ENCODE measurements at places on chromosomes 1 and 21.

DNA sequence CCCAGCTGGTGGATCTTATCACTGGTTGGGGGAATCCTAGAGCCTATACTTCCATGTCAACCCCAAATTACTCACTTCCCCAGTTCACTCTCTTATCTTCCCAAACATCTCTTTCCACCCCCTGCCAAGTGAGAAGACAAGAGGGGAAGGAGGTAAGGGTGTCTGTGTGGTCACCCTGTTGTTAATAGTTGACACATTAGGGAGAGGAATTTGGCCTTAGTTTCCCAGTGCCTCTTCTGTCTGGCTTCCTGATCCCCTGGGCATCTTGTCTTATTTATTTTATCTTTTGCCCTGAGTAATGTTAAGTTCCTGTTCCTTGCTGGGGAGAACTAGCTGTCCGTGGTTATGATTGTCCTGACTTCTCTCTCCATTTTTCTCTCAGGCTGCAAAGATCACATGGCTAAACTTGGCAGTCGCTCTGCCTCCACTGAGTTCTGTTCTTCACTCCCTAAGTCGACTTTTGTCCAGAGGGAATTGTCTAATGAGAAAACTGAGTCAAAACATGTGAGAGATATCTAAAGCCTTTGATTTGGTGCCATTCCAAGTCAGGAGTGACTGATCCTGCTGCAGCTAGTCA, 157.1 kb upstream of the SYT6 start:
- DNase-seq, result no peak

- DNase-seq, result no peak
Observed at GRCh38 chr1:69377507-69377906, 190.2 kb upstream of the LRRC7 start.

- DNase-seq, result no peak
Observed at GRCh38 chr1:108063703-108064102, 98.7 kb upstream of the VAV3 start.

DNA sequence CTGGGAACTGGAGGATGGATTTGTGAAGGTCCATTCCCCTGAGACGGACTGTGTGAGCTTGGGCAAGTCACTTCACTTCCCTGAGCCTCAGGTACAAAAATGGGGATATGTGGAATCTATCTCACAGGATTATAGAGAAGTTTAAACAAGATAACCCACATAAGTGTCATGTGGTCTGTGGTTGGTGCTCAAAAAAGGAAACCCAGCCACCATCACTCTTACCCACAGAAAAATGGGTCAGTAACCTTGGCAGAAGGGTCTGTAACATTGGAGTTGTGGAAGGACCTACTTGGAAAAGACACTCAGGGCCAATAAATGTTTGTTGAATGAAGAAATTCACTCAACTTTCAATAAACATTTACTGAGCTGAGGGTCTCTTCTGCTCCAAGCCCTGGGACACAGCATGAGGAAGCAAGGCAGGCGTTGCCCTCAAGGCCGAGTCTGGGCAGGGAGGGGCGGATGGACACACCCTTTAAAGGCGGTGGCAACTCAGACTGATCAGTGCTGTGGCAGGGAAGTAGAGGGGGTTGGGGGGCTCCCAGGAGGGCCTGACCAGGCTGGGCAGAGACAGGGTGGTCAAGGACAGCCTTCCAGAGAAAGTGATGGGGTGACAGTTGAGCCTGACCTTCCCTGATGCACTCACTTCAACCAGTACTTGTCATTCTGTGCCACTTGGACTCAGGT, 66.7 kb upstream of the ACOT11 start:
- no peak for DNase-seq

DNA sequence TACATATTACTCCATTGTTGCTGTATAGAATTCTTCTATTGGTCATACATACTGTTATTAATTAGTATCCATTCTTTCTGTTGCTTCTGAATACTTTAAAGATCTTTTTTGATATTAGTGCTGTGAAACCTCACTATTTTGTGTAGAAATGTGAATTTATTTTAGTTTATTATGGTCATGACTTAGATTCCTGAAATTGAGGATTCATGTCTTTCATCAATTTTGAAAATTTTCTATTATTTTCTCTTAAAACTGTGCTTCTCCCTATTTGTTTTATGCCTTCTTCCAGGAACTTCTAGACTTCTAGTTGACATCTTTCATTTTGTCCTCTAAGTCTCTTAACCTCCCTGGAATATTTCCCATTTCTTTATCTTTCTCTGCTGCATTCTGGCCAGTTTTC, 113.1 kb downstream of the NTPCR start:
- DNase-seq, result no peak

- no peak for DNase-seq
Observed at GRCh38 chr1:43952731-43953346, 6.1 kb downstream of the IPO13 start.

DNA sequence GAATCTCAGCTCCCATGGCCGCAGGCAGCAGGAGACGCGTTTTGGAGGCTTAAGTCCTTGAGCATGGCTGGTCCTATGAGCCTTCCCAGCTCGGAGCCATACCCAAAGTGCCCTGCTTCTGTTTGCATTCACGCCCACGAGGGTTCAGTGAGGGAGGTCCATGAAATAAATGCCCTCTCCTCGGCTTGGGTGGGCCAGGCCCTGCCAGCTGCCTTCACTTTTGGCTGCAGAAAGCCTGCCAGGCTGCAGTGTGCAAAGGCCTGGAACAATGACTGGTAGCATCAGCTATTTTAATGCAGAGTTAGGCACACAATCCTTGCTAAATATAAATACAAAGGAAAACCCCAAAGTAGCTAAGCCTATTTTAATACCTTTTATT, 49.4 kb downstream of the H3-3A start:
- DNase-seq, result no peak

DNA sequence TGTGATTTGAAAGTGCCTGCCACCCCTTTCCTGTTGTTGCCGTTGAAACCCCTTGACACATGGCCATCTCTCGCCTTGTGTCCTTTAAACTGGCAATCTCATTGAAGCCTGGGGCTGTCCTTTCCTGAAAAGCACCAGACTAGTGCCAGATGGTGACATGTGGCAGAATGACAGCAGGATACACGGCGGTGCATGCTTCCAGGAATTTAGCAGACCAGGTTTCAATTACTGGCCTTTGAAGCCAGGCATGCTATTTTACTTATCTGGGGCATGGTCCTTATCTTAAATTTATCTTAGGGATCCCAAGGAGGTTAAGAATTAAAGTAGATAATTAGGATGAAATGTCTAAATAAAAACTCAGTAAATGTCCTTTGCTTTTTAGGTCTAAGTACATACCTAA, 15.2 kb downstream of the PLPPR4 start:
- no peak for DNase-seq

DNA sequence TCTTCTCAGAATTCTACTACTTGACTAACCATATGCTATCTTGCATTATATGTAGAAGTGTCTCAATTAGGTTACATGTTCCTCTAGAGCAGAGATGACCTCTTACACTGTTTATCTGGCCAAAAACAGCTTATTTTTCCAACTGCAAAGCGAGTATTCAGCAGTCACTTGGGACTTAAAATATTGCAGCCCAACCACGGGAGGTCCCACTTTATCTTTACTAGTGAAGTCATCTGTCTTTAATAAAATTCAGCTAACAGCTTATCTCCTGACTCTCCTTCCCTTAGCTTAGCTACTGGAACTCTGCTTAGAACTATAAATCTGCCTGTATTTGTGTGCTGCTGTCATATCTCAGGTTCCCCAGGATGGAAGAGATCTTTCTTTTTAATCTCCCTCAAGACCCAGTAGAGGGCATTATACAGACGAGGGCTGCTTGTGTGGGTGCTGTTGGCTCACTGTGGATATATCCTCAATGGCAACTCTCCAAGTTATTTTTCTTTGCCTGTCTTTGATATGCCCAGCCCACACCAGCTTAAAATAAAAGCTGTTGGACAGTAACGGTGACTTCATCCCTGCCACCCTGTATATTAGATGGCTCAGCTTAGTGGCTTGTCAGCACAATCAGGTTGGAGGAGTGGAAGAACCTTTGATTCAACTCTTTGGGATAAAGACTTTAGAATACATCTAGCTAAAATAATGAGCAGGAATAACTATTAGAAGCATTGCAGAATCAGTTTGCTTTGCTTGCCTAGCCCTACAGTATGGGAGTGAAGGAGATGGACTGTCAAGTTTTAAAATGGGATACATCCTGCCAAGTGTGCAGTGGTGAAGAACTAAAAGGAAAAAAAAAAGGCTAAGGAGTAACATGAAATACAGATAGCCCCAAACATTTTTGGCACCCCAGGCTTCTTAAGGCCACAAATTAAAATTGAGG, 9.6 kb downstream of the ENSA start:
- peak; percentile 78 for DNase-seq

- DNase-seq, result no peak
Observed at GRCh38 chr1:220386494-220387195, 114.4 kb upstream of the RAB3GAP2 start.
